Metanephros (tissue), 2 donors: ENCODE measurements at places on chromosomes 7 and 10. TPM values are rescaled to one million over a fixed set of nuclear protein-coding genes. Genes with fewer than 3 reads are reported as not detected.

CALCR gene
- total RNA-seq, result 1.8 TPM

ACBD7 gene
- 5.1 TPM for total RNA-seq

RTKN2 gene
- total RNA-seq, result 5.7 TPM

INSIG1 gene
- 66.6 TPM for total RNA-seq

ORAI2 gene
- 29.8 TPM for total RNA-seq

IDI2 gene
- not detected for total RNA-seq
